Vagina (tissue), 2 donors: ENCODE measurements at places on chromosomes 1 and 21. TPM values are rescaled to one million over a fixed set of nuclear protein-coding genes. Genes with fewer than 3 reads are reported as not detected.

COL24A1 gene
- 0.98 TPM for total RNA-seq

CNR2 gene
- total RNA-seq: not detected

S100A1 gene
- not detected for total RNA-seq

DNA sequence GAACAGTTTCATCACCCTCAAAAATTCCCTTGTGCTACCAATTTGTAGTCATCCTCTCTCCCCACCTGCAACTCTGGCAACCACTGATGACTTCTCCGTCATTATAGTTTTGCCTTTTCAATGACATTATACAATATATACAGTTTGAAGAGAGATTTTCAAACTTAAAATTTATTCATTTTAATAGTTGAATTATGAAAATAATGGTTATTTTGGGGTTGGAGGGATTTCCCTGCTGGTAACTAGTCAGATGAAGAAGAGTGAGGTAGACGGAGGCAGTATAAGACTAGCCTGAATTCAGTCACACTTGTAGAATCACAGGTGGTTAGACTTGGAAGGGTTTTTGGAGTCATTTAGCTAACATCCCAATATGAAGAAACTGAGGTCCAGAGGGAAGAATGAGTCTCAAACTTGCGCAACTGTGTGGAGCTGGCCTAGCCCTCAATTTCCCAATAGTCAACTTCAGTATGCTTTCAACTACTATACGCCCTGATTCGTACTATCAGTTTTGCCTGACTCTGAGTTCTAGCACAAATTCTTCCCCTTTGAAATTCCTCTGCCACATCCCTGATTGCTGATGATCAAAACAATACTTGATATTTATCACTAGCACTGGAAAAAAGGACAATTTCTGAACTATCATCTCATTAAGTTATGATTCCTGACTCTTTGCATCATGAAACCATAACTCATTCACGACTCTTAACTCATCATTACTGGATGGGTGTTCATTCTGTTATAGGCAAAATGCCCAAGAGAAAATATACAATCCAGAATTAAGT lies 54.2 kb downstream of the VANGL2 start:
- no peak for DNase-seq

GRCh38 chr1:178672434-178672833 lies 52.6 kb upstream of the RALGPS2 start:
- no peak for DNase-seq

DNA sequence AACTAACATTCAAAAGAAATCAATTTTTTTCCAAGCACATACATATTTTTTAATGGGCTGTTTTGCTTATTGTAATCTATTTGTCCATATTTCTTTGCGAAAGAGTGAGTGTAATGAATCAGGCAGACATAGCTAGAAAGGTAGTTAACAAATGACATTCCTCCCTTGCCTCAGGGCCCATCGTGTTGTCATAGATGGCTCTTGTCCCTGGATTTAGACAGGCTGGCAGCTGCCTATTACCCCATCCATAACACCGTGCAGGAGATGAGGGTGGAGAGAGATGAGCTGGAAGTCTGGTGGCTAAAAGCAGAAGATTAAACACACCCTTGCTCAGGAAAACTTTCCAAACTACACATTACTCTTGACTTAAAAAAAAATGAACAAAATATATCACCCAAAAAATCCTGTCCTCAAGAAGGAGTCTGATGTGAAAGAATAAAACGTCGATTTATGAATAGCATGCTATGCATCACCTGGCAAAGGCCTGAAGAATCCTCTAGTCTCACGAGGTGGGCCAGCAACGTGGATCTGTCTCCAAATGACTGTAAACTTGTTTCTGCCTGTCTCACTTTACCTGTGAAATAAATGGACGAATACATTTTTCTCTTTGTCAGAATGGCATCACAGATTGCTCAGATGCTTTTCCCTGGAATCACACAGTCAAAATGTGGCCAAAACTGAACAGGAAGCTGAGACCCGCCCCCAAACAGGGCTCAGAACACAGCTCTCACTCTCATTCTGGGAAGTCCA lies 55.7 kb downstream of the C21orf91 start:
- DNase-seq: no peak

DNA sequence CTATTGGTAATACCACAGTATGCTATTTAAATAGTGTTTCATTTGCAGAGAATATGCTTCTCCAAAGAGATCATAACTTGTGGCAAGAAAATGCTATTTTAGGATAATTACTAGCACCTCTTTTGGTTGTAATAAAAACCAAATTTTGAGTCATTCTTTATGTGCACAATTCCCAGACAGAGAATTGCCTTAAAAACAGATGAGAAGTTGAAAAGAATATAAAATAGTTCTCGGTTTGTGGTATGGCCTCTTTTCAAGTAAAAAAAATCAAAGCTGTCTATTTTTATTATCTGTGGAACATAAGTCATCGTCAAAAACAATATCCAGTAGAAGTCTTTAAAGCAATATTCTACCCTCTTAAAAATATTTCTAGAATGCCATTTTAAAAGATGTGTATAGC lies 185.9 kb downstream of the GREM2 start:
- no peak for DNase-seq

DNA sequence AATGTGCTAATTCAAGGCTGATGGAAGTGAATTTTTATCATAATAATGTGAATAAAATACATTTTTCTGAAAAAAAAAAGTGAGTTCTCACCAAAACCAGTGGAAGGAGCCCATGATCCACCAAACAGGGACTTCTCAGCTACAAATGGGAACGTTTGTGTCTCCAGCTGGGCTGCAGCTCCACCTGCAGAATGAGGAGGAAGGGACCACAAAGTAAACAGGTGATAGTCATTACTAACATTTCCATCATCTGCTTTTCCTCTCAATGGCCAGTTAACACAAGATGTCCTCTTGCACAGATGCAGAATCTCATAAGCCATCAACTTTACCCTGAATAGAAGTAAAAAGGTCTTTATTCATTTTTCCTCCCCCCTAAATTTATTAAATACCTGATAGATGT lies 246.2 kb downstream of the MRPL39 start:
- DNase-seq: no peak

DNA sequence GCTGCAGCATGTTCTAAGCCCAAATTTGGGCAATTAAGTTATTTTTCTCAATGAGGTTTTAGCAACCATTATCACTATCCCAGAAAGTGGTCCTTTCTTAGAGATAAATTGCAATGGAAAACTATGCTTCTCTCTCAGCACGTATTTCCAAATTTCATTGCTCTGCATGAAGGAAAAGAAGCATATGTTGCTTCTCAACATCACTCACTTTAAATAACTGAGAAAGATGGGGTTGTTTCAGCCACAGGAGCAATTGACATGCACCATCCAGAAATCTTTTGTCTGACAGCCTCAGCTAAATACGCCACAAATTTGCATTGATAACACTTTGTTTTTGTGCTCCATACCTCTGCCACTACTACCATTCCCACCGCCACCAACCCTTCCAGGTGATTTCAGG lies 157.6 kb upstream of the PKN2 start:
- DNase-seq: no peak

DNA sequence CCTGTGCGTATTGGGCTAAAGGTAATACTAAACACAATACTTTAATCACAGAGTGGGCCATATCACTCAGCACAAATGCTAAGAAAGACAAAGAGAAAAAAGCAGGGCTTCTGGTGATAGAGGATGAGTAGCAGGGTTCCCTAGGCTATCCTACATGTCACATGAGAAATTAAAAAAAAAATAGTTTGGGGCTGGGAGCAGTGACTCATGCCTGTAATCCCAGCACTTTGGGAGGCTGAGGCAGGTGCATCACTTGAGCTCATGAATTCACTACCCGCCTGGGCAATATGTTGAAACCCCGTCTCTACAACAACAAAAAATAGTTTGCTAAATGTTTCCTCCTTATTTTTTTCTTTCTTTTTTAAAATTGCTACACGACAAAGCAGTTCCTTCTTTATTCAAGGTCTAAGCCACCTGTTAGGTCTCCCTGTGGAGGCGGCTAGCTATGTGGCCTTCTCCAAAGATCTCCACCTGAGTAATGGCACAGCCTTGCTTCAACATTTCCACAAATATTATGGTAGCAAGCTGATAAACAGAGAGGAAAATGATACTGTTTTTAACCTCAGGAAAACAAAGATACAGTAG lies 1.5 kb downstream of the ENSA start:
- DNase-seq: peak; percentile 56

GRCh38 chr1:92877792-92878191 lies 46.0 kb downstream of the RPL5 start:
- DNase-seq: no peak

DNA sequence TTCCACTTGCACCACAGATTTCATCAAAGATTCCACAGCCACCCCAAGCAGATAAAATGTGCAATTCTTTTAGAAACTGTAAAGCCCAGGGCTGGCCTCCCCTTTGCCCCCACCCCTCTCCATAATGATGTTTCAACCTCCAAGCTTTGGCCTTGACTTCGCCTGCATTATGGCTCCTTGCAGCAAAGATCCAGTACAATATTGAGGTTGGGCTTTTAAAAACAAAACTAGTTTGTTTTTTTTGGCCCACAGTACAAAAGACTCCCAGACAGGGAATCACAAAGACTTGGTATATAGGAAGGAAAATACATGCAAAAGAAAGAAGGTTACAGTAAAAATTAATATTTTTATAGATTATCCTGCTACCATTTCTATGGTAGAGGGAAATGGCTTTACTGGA lies 356.5 kb upstream of the PTBP2 start:
- DNase-seq: no peak

GRCh38 chr1:246035060-246035541 lies 472.0 kb downstream of the SMYD3 start:
- no peak for DNase-seq

DNA sequence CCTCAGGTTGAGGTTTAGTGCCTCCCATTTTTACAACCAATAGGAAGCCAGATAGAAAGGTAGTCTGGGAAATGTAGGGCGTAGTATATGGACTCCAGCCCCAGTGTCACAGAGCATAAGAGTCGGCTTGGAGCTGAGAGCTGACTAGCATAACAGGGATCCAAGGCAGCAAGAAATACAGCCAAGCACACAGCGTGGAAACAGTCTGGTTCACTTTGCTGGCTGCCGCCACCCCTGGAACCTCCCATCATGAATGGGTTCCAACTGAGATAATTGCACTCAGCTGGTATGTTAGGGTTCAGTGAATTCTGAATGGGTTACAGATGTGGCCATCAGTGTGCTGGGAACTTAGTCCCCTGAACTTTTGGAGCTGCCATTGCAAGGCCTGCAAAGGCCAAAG lies 76.7 kb upstream of the GPR88 start:
- DNase-seq: no peak

DNA sequence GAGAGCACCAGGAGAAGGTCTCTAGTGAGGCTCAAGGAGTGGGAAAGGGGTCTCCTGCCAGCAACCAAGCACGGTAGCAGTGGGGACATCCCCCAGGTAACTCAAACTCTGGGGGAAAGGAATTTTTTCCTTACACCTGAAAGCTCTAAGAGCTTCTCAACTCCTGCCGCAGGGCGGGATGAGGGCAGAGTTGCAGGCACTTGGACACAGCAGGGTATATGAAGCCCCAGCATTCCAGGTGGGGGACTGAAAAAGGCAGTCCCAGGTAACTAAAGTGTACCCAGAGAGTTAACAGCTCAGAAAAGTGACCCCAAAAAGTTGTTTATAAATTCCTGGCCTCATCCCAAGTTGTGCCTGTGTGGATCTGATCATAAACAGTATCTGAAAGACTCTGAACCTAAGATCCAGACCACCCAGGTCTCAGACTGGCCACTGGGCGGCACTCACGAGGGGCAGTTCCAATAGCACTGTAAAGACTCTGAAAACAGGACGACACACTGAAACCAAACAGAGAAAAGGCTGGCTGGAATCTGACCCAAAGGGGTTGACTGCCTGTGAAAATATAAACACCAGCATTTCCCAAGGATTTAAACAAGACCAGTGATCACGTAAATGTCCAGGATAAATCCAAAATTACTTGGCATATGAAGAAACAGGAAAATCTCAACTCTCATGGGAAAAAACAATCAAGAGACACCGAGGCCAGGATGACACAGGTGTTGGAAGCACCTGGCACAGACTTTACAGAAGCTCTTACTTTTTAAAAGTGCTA lies 47.5 kb downstream of the HSF2BP start:
- DNase-seq: no peak

GRCh38 chr1:25460020-25460419 lies 29.3 kb downstream of the MACO1 start:
- DNase-seq: no peak

DNA sequence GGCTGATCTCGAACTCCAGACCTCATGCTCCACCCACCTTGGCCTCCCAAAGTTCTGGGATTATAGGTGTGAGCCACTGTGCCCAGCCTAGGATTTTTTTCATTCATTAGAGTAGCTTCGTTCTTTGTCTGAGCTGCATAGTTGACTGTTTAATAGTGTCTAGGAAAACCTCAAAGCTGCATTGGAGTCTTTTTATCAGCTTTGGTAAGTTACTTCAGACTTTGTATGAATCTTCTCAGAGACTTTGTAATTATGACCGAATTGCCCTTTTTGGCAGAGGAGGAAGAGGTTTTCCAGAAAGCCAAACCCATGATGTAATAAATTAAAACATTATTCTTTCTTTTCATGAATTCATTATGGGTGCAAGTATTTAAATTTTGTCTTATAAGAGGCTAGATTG lies 5.1 kb downstream of the DNAJB4 start:
- DNase-seq: no peak

GRCh38 chr1:61404597-61405376 lies 320.2 kb downstream of the TM2D1 start:
- no peak for DNase-seq

DNA sequence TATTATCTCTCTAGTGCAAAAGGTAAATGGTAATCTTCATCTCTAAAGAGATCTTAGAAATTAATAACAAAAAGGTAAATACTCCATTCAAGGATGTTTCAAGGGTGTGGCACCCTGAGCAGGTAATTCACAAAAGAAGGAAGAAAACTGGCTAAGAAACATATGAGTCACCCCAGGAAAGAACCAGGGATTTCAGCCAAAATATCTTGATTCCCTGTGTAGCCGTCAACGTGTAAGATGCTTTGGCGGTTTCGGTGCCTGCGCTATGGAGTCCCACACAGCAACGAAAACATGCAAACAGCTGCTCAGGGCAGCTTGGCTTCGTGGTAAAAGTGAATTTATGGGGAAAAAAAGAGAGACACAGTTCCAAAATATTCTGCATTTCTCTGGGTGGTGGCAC lies 3.7 kb downstream of the ITGB2 start:
- DNase-seq: no peak
